ENCODE measurements at places on chromosomes 12 and 14.

GRCh38 chr12:107912421-107913004, 138.0 kb downstream of the ASCL4 start:
- DNase-seq = peak; percentile 11

DNA sequence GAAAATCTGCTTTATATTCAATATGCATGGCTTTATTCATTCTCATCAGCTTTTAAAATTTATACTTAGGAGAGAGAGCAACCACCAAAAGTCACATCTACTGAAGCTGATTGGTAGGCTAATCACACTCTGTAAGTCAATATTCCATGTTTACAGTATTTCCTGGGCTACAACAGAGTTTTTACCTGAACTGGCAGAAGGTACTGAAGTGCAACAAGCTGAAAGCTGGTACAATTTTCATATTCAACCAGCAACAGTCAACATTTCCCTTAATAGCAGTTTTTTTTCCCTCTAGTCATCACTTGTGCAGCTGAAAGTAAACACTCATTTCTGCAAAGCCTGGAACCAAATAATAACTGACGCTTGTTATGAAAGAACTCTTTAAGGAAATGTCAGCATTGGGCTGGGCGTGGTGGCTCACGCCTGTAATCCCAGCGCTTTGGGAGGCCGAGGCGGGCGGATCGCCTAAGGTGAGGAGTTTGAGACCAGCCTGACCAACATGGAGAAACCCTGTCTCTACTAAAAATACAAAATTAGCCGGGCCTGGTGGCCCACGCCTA, 12.9 kb downstream of the BRAP start:
- no peak for DNase-seq

DNA sequence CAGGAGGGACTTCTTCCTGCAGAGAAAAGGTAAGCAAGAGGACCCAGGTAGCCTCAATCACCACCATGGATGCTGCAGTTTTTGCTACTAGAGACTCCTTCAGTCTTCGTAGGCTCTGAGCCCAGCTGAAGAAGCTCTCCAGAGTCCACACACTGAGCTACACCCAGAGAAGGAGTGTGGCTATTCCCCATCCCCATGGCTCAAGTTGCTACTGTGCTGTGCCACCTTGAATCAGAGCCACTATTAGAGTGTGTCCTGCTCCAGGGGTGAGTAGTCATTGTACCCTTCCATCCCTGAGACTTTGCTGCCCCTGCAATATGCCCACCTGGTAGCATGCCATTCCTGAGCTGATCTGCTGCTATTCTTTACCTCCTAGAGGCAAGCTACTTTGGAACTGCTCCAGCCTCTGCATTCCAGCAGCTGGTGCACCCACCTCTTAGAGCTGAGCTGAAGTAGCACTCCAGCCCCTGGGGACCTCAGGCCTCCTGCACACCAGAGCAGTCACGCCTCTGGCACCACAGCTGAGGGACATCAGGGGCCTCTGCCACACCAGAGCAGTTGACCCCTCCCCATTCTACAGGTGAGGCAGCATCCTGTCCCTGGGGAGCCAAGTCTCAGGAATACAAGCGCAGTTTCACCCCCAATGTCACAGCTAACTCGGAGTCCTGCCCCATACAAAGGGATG, 213.0 kb downstream of the TRHDE start:
- no peak for DNase-seq

- DNase-seq = peak; percentile 78
Observed at GRCh38 chr12:18998343-18999261, 130.9 kb upstream of the PLEKHA5 start.

DNA sequence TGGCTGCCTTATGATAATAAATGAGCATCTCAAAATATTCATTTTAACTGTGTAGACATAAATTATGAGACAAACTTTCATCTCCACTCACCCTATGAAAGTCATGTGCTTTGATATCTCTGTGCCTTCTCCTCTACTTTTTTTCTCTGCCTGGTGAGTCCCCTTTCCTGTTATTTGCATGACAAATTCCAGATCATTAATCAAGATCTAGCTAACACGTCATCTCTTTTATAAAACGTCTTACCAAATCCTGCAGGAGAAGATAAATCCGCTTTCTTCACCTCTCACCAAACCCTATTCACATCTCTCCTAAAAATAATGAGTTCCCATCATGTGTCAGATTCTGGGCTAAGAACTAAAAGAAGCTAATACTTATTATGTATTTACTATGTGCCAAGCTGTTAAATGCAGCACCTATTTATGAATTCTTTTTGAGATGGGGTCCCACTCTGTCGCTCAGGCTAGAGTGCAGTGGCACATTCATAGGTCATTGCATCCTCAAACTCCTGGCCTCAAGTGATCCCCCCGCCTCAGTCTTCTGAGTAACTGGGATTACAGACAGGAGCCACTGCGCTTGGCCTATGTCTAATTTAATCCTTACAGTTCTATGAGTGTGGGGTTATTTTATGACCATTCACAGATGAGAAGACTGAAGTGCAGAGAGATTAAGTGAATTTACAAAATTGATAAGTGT, 26.7 kb downstream of the SPX start:
- DNase-seq = peak; percentile 8

GRCh38 chr14:49497725-49498348, 88.3 kb downstream of the RPS29 start:
- peak; percentile 75 for DNase-seq
